Activated naive CD8-positive, alpha-beta T cell treated with anti-CD3 and anti-CD28 coated beads, Interleukin-2, amount 10 ng/mL, durations not matched to agents 7 days and 5 days (primary cell): ENCODE measurements at places on chromosomes 6 and 20. TPM values are rescaled to one million over a fixed set of nuclear protein-coding genes. Genes with fewer than 3 reads are reported as not detected.

The SMIM29 gene
- total RNA-seq = 28.3 TPM

The C20orf141 gene
- total RNA-seq = not detected

GRCh38 chr20:23223908-23224580, 126.5 kb upstream of the NXT1 start:
- peaks cover 11% of the 10 kb centered on the region for H3K27me3 ChIP-seq
- no peak for DNase-seq
- H3K27ac ChIP-seq = no peak overlapping the region
- H3K4me1 ChIP-seq = no peaks in the 10 kb centered on the region
- H3K4me3 ChIP-seq = no peak overlapping the region

The STK38 gene
- 86.5 TPM for total RNA-seq

The SOX18 gene
- total RNA-seq = 0.30 TPM

- H3K36me3 ChIP-seq = no peaks in the 10 kb centered on the region
- H3K27ac ChIP-seq = no peak overlapping the region
- no peaks in the 10 kb centered on the region for H3K27me3 ChIP-seq
- no peak overlapping the region for H3K4me3 ChIP-seq
- no peak for DNase-seq
- no peaks in the 10 kb centered on the region for H3K4me1 ChIP-seq
Measured at GRCh38 chr20:55172310-55173002, 697.1 kb downstream of the DOK5 start.

- no peak overlapping the region for H3K4me3 ChIP-seq
- no peaks in the 10 kb centered on the region for H3K4me1 ChIP-seq
- H3K36me3 ChIP-seq = no peaks in the 10 kb centered on the region
- H3K27ac ChIP-seq = no peak overlapping the region
- H3K27me3 ChIP-seq = no peaks in the 10 kb centered on the region
Measured at GRCh38 chr20:40109136-40109535, 579.9 kb downstream of the MAFB start.

DNA sequence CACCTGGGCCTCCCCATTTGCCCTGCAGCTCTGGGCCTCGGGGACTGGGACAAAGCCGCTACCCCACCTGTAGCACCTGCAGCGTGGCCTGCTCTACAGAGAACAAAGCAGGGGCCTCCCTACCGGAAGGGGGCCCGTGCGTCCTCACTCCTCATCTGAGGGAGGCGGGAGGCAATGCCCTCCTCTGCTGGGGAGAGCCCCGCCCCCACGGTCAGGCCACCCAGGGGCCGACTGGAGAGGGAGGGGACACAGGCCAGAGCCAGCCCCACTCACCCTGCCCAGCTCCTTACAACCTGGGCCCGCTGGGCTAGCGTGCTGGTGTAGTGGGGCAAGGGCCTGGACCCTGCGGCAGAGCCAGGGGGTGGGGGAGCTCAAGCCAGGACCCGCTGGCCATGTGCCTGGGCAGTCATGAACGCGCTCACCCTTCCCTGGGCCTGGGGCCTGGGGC, 8.0 kb downstream of the LAMA5 start:
- no peak overlapping the region for H3K4me3 ChIP-seq
- DNase-seq = no peak
- no peaks in the 10 kb centered on the region for H3K27me3 ChIP-seq
- H3K27ac ChIP-seq = no peak overlapping the region
- H3K4me1 ChIP-seq = no peaks in the 10 kb centered on the region

DNA sequence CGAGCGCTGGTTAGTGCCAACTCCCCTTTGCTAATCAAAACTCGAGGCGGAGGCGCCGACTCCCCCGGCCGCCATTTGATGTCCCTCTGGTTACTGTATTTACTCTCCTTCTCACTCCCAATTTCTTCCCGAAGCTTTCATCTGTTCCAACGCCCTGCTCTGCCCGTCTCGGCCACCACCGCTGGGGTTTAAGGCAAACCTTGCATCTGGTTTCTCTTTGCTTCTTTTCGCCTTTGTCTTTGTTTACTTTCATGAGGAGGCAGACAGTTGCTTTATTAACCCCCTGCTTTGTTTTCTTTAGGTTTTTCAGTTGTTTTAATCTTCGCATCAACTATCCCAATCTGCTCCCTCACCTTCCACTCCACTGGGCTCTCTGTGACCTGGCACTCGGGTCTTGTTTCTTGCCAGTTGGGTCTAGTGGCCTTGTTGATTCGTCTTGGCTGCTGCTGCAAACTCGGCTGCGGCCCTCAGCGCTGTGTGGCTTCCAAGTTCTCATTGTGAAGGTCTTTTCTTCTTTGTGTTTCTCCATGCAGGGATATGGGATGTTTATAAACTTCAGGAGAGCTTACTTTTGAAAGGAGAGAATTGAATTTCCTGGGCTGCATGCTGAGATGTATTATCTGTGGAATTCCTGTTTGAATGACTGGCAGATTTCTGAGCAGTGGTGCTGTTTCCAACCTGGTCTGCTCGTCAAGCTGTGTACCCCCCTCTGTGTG, 155.1 kb downstream of the CDC5L start:
- no peaks in the 10 kb centered on the region for H3K4me1 ChIP-seq
- H3K36me3 ChIP-seq = no peaks in the 10 kb centered on the region
- no peak overlapping the region for H3K4me3 ChIP-seq
- no peak for DNase-seq

- H3K27ac ChIP-seq = no peak overlapping the region
- no peak for DNase-seq
- peaks cover 5% of the 10 kb centered on the region for H3K4me1 ChIP-seq
- no peaks in the 10 kb centered on the region for H3K27me3 ChIP-seq
- no peak overlapping the region for H3K4me3 ChIP-seq
Measured at GRCh38 chr20:32896521-32897280, 38.0 kb downstream of the EFCAB8 start.

DNA sequence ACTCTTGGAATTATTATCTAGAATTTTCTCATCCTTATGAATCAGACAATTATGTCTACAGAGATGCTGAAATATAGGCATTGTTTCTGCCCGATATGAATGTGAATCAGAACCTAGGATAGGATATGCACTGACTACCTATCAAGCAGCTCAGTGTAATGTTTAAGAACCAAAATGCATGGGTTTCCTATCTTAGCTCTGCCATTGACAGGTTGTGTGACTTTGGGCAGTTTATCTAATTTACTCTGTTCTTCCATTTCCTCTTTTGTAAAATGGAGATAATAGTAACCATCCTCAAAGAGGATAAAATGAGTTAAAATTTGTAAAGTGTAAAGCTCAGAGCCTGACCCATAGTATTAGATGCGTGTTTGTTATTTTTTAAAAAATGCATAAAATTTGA, 10.2 kb upstream of the AIG1 start:
- H3K4me1 ChIP-seq = peaks cover 10% of the 10 kb centered on the region
- no peak for DNase-seq
- no peak overlapping the region for H3K27ac ChIP-seq

DNA sequence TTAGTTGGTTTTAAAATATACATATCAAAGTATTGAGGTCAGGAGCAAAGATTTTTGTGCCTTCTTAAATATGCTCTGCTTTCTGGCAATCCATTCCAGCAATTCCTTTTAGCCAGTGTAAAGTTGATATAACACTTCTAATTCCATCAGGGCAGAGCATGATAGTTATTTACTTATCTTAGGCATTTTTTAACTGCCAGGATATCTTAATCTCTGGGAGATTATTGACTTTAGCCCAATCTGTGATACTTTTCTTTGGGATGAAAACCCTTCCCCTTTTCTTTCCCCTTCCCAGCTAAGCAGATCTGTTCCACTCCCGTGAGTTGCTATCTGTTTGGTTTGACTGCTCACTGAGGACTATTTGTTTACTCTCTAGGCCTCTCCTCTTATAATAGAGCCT, 168.7 kb upstream of the RSPO3 start:
- H3K36me3 ChIP-seq = no peaks in the 10 kb centered on the region
- H3K27me3 ChIP-seq = no peaks in the 10 kb centered on the region
- H3K4me3 ChIP-seq = no peak overlapping the region
- no peak for DNase-seq

- H3K27me3 ChIP-seq = no peaks in the 10 kb centered on the region
- no peak for DNase-seq
- peaks cover 15% of the 10 kb centered on the region for H3K36me3 ChIP-seq
- peaks cover 71% of the 10 kb centered on the region for H3K4me1 ChIP-seq
- H3K4me3 ChIP-seq = no peak overlapping the region
- no peak overlapping the region for H3K27ac ChIP-seq
Measured at GRCh38 chr6:15320693-15321092, 74.8 kb downstream of the JARID2 start.

The TNXB gene
- total RNA-seq = 9.2 TPM
